GM12865 (cell line): ENCODE measurements at places on chromosomes 2 and 18.

DNA sequence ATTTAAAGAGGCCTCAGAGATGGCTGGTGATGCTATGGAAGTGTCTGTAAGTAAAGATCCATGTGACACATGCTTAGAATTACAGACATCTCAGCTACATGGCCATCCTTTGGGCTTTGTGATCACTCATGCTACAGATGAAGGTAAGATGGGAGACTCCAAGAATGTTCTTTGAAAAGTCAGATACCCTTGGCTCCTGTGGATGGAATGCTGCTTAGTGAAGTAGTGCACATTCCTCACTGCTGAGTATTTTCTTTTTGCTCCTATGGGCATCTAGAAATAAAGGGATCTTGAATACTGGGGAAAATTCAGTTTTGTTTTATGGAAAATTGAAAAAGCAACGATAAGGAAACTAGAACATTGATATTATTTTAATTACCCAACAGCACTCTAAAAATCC, 55.2 kb upstream of the REV1 start:
- no peak for DNase-seq

DNA sequence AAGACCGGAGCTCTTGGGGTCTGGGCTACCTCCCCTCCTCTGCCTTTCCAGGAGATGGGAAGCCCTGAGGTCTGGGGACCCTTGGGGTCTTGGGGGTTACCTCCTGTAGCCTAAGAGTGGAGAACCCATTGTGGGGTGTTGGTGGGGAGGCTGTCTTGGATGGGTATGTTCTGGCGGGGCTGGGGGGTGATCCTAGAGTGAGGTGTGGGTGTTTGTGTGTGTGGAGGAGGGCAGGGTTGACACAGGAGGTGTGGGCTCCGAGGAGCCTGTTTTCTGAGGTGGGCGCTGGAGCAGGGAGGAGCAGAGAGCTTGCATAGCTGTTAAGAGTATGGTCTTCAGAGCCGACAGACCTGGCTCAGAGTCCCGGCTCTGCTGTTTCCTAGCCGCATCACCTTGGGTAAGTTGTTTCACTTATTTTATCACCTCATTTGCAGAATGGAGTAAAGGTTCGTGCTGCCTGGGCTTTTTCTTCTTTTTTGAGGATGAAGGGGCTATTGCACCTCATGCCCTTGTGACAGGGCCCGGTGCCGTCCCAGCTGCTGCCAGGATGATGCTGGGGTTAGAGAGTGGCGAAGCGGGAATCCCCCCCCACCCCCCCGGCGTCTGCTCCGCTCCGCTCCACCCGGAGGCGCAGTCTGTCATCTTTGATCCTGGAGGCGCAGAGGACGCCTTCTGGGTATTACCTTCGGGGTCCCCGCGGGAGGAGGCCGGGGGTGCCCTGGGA, 17.2 kb downstream of the TET3 start:
- no peak for DNase-seq

DNA sequence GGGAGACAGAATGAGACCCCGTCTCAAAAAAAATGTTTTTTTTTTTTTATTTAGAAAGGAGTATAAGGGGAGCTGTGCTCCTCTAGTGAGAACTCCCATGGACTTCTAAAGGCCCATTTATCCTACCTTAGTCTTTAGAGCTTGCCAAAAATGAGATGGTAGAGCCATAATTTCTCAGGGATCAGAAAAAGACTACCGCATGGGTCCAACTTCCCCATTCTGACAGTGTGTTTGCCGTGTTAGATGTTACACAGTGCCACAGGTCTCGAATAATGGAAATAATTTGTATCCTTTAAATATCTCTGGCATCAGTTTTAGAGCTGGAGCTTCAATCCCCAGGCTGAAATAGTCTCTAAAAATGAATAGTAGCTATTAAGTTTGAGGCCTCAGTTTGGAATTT, 6.0 kb upstream of the SLC39A10 start:
- no peak for DNase-seq

DNA sequence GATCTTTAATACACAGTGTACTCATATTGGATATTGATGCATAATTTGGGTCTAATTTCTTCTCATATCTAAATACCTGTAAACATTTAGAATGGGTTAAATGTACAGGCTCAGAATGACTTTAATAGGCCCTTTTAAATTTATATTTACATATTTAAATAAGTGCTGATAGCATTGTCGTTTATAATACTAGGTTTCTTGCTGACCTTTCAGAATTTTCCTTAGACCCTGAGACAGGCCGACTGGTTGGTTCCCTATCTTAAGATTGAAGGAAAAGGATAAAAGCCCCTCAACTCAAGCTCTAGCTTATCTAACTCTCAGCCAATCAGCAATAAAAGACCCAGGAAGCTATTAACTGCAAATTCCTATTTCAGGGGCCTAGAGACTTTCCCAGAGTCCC, 67.8 kb upstream of the HNMT start:
- no peak for DNase-seq

DNA sequence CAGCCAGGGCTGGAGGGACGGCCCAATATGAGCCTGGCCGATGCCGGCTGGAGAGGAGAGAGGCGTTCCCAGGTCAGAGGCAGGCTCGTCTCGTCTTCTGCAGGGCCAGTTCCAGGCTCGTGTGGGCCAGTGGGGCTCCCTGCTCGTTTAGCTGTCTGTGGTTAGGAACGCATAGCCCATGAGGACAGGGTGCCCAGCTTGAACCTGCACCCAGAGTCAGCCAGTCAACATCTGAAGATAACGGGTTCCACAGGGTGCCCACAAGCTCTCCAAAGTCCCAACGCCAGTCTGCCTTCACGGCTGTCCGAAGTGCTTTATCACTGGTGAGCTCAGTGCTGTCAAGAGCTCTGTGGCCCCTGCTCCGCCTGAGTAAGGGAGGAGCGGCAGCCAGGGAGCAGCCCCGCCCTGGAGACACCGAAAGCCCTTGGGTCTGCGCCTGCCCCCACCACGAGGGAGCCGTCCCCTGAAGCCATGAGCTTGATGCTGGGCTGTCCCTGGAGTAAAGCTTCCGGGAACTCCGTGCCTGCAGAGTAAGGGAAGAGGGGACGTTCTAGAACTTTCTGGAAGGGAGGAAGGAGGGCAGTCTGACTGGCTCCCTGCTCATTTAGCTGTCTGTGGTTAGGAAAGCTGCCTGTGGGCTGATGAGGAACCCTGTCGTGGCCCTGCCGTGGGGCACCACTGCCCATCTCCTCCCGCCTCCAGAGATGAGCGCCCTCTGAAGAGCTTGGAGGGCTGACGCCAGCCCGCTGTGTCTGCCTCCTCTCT, 2.7 kb upstream of the HSBP1L1 start:
- no peak for DNase-seq

DNA sequence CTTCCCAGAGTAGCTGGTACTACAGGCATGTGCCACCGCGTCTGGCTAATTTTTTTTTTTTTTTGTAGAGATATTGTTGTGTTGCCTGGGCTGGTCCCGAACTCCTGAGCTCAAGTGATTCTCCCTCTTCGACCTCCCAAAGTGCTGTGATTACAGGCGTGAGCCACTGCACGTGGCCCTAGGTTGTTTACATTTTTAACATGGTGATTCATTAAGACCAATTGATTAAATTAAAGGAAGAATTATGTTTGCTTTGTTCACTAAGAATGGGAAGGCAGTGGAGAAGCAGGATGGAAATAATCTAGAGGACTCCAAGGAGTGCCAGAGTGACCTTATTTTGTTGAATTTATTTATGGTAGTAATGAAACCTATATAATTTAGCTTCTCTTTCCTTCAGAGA, 7.5 kb downstream of the LCLAT1 start:
- DNase-seq: no peak

GRCh38 chr2:26352892-26353291, 6.3 kb upstream of the ADGRF3 start:
- DNase-seq: no peak

DNA sequence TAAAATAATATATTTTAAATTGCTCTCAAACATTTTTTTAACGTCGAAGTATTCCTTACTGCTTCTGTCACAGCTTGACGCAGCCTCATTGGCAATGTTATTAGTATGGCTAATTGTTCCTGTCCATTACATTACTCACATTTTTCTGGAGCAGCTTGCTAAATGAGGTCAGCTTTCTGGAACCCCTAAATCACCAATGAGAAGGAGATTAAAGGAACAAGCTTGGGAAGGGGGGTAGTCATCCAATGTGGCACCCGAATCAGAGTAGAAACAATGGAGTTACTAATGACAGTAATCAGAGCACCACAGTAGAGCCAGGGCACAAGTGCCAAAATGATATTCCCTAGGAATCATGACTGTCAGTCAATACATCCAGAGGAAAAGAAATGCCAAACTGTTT, 5.1 kb downstream of the NEUROD1 start:
- DNase-seq: no peak

DNA sequence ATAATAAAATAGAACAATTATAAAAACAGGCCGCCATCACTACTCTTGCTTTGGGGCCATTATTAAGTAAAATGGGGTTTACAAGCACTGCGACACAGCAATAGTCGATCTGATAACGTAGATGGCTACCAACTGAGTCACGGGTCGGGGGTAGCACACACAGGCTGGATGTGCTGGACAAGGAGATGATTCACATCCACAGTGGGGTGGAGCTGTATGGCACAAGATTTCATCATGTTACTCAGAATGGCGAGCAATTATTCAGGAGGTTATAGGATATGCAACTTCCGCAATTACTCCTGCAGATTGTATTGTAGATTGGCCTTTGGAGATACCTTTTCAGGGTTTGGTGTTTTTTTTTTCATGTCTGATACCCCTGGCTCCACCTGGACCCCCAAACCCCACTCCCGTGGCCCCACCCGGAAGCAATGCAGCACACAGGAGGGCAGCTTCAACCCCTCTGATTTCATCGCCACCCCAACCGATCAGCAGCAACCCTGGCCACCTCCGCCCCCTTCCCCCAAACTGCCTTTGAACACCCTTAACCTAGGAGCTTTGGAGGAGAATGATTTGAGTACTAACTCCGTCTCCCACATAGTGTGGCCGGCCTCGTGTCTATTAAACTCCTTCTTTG, 21.4 kb upstream of the MLPH start:
- DNase-seq: no peak

DNA sequence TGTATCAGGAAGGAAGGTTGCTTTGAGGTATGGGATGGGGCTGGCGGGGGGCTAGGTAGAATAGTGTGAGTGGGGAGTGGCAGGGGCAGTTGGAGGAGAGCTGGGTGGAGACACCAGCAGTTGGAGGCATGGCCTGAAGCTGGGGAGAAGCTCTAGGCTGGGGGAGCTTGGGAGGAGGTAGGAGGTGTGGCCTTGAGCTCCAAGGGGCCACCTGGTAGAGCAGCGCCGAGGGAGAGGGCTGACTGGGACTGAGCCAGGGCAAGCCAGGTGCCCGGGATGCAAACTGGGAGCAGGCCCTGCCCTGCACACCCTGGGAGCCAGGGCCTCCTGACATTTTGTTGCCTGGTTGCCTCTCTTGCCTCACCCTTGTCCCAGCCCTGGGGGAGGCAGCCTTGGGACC, 33.1 kb upstream of the PDIA6 start:
- DNase-seq: no peak

GRCh38 chr2:196415384-196415783, 224.1 kb upstream of the CCDC150 start:
- DNase-seq: peak; percentile 79

GRCh38 chr18:11991021-11991795, 9.9 kb downstream of the IMPA2 start:
- DNase-seq: no peak

DNA sequence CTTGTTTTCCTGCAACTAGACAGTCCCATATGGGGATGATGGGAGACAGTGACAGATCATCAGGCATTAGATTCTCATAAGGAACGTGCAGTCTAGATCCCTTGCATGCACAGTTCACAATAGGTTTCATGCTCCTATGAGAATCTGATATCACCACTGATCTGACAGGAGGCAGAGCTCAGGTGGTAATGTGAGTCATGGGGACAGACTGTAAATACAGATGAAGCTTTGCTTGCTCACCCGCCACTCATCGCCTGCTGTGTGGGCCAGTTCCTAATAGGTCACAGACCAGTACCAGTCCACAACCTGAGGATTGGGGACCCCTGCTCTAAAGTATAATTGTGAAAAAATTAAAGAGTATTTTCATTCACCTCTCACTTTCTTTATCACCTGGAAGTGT, 23.6 kb upstream of the RAB1A start:
- DNase-seq: no peak
